NCI-H2171 treated with DMSO at 0.1 percent for 48 hours (cell line): ENCODE measurements at places on chromosomes 2 and 18.

GRCh38 chr2:64652231-64653108, 1.2 kb downstream of the SERTAD2 start:
- peak; percentile 43 for DNase-seq

GRCh38 chr2:45089554-45090261, 80.5 kb upstream of the SIX2 start:
- DNase-seq = no peak

DNA sequence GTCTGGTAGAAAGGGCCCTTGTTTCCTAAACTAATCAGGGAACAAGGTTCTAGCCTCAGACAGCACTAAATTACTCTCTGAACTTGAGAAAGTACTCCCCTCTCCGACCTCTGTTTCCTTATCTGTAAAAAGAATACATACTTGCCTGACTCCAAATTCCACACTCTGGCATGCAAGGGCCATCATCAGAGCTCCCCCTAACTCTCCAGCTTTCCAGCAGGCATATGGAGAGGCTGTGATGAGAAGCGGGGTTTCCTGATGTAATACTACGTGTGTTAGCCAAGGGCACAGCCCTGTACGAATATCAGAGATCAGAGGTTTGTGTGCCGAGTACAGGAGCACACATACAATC, 1.8 kb upstream of the EVA1A start:
- DNase-seq = no peak

GRCh38 chr2:47266939-47267710, 112.0 kb upstream of the STPG4 start:
- no peak for DNase-seq

GRCh38 chr2:229765721-229766120, 51.4 kb upstream of the DNER start:
- no peak for DNase-seq

GRCh38 chr2:237816531-237816930, 18.0 kb downstream of the RBM44 start:
- DNase-seq = no peak

DNA sequence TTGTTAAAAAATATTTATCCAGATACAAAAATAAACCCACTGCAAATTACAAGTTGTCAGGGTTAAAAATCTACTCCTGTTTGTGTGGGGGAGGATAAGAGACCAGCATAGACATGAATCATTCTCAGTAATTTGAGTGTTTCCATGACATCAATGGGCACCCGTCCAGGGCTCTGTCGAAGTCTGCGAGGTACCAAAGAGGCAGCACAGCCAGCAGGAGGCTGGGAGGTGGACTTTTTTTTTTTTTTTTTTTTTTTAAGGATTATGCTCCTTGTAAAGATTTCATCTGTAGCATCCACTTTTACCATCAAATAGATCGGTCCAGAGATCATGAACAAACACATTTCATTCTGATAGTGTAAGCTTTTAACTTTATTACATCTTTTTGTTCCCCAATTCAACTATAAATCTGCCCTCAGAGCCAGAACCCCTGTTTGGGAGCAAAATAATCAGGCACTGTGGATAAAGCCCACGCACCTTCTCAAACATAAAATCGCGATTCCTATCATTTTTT, 182.0 kb downstream of the TCF4 start:
- DNase-seq = peak; percentile 96

DNA sequence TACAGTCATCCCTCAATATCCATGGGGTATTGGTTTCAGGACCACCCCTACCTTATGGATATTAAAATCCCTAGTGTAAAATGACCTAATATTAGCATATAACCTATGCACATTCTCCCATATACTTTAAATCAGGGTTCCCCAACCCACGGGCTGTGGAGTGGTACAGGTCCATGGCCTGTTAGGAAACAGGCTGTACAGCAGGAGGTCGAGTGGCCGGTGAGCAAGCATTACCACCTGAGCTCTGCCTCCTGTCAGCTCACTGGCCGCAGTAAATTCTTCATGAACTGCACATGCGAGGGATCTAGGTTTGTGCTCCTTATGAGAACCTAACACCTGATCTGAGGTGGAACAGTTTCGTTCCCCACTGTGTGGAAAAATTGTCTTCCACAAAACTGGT, 73.8 kb downstream of the RIF1 start:
- no peak for DNase-seq

- no peak for DNase-seq
Measured at GRCh38 chr18:59359576-59359952, 499 bp upstream of the LMAN1 start.

- DNase-seq = no peak
Measured at GRCh38 chr2:215375467-215375830, 60.4 kb downstream of the FN1 start.

- no peak for DNase-seq
Measured at GRCh38 chr2:32864334-32865111, 82.2 kb upstream of the LTBP1 start.

- DNase-seq = no peak
Measured at GRCh38 chr2:15367205-15367604, 193.9 kb downstream of the NBAS start.

DNA sequence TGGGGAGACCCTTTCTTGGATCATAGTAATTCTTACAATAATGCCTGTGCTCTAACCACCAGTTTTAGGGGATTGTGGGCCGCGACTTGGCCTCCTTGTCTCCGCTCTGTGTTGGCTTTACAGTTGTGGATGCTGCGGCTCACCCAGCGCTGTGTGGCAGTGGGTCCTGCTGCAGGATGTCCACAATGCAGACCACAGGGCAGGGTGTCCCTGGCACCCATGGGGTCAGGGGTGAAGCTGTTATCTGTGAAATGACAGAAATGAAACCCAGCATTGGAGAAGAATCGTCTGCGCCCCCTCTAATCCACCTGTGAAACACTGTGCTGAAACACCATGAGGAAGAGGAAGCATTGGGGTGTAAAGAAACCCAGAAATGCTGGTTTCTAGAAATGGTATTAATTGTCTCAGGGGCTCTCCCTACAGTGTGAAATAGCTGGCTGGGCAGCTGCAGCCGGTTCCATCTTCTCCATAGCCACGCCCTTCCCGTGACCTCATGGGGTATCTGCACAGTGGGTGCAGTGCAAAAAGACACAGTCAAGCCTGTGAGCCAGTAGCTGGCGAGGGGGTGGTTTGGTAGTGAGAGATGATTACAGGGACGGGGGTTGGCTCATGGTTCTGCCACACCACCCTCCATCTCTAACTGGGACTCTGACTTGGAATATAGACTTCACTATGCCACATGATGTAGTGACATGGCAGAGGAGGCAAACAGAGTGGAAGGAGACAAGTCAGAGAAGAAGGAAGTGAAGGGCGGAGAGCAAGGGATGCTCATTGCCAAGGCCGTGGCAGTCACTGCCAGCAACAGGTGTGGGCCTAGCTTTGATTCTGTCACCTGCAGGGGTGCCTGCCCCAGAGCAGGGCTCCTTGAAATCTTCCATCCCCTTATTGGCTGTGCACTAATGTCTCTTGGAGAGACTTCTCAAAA, 16.2 kb downstream of the INPP4A start:
- no peak for DNase-seq

GRCh38 chr2:14255135-14255820, 377.2 kb upstream of the LRATD1 start:
- DNase-seq = no peak

GRCh38 chr2:32863803-32864202, 83.0 kb upstream of the LTBP1 start:
- no peak for DNase-seq

- no peak for DNase-seq
Measured at GRCh38 chr18:45004546-45005080, 323.9 kb downstream of the SETBP1 start.

DNA sequence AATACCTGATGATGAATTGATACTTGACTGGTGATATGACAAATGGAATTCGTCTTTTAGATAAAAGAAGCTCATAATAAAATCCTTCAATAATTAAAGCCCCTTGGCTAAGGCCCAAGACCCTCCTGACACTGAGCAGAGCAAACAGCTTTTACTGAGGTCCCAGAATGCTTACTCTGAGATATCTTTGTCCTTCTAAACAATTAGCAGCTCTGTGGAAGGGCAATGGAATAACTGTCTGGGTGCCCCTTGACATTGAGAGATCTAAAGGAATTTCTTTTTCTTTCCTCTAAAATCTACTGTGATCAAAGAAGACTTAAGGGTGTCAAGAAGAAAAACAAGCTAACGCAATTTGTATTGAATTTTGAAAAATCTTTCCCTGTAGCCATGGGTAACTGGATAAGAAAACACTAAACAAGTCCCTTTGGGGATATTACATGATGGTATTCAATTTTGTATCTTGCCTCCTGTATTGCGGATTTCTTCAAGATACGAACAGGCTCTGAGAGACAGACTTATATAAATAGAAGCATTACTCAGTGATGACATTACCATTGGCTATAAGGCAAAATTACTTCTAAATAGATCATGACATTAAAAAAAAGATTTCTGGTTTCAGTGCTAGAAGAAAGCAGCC, 128.8 kb downstream of the MREG start:
- DNase-seq = peak; percentile 7

DNA sequence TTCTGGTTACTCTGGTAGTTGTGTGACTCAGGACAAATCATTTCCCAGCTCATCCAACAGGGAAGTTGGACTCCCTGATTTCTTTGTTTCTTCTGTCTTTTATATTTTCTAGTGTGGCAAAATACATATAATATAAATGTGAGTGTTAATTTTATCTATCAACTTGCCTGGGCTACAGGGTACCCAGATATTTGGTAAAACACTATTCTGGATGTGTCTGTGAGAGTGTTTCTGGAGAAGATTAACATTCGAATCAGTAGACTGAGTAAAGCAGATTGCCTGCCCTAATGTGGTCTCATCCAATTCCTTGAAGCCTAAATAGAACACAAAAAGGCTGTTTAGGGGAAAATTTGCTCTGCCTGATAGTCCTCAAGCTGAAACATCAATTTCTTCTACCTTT, 122.9 kb upstream of the STPG4 start:
- no peak for DNase-seq

DNA sequence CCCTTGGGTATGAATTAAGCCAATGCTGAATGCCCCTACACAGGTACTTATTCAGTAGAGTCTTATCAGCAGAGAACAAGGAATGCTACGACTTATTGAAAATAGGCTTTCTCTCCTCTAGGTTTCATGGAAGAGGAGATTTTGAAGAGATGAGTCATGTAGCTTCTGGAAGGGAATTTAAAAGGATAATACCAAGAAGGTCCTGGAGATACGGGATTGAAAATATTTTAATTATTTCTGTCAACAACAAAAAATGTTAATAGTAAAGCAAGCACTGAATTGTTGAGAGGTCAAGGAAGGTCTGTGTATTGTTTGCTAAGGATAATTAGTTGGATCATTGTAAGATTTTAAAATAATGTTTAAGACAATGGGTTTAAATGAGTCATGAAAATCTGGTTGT, 293.0 kb upstream of the SPHKAP start:
- no peak for DNase-seq

DNA sequence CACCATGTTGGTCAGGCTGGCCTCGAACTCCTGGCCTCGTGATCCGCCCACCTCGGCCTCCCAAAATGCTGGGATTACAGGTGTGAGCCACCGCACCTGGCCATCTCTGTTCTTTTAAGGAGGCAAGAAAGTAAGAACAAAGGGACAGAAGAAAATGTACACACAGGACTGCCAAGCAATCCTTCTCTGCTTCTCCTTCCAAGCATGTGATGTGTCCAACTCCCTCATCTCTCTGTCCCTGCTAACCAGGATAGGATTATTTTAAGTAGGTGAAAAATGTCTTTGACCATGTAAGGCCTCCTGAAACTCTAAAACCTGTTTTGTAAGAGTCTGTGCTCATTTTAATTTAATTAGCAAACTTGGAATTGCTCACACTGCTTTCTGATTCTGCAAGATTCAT, 89.3 kb upstream of the ATL2 start:
- DNase-seq = no peak

DNA sequence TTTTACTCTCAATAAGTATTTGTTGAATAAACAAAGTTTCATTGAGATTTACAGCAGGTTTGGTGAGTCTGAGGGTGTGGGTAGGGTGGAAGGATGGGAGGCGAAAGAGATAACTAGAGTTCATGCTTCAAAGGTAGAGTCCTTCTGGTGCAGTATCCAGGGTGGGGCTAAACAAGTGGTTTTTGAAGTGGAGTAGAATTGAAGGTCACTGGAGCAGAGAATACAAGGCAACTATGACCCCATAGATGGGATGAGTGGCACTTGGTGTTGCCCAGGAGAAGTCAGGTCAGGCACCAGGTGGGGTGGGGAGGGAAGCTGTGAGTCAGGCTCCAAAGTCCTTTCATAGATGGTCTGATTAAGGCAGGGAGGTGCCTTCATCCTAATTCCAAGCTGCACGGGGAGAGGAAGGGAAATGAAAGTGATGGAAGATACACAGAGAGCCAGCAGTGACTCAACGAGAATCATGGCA, 6.6 kb upstream of the CAB39 start:
- no peak for DNase-seq

DNA sequence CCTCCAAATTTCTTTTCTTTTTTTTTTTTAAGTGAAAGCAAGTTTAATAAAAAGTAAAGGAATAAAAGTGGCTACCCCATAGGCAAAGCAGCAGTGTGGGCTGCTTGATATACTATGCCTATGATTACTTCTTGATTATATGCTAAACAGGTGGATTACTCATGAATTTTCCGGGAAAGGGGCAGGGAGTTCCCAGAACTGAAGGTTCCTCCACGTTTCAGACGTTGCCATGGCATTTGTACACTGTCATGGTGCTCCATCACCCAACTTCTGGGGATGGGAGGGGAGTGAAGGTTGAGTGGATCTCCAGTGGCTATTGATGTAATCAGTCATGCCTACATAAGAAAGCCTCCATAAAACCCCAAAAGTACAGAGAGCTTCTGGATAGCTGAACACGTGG, 176.2 kb downstream of the CYP26B1 start:
- no peak for DNase-seq
